Transverse colon (tissue), 4 donors: ENCODE measurements at places on chromosomes 12 and 14.

DNA sequence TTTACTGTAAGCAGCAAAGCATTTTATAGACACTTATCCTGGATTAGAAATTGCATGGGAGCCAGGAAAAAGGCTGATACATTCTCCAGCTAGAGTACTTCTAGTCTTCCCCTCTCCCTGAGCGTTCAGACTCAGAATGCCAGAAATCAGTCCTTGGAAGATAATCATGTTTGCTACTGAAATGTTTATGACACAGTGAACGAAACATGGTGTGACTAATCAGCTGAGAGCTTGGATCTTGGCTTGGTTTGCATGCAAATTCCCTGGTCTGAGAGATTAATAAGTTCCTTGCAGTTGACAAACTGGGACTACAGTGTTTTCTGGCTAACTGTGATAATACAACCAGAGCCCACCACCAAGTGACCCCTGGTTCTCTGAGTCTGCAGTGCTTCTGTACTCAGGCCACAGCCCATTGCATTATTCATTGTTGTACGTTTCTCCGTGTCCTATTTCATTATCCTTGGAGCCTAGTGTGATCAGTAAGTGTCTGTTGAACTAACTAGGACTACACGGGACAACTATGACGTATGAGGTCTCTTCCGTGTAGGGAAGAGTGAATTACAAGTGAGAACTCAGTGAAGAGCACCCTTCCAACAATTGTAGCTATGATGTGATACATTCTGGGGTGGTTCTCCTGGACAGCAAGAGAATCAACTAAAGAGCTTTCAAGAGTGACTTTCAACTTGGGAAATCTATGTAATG, 34.6 kb upstream of the EVL start:
- DNase-seq = no peak

- no peak for DNase-seq
These were observed 19.0 kb downstream of the C12orf76 start for GRCh38 chr12:110029290-110029815.

DNA sequence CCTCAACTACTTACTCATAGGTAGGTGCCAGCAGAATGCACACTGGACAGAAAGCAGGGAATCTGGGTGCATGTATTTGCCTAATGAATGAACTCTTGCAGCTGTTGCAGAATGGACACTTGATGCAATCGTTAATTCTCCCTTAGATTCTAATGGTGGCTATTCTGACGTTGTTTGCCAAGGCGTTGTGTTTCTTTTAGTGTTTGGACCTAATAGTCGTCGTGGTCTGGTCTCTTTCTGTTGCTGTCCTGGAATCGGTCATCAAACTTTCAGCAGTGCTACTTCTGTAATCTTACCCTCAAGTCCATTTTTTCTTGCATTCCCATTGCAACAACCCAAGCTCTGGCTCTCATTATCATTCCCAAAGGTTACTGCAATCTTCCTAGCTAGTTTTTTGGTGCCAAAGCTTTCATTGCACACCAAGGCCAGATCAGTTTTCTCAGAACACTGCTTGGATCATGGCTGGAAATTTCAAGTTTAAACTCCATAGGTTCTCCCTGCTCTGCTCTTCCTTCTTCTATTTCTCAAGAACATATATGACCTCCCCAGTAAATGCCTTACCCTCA, 31.3 kb downstream of the BMP4 start:
- DNase-seq = no peak

- no peak for DNase-seq
These were observed 69.3 kb downstream of the ELK3 start for GRCh38 chr12:96263449-96263902.

- DNase-seq = no peak
These were observed at the start of gene MDGA2 for GRCh38 chr14:47675466-47676314. Gene MDGA2, minus strand, starts transcription at chr14:47675605.

- no peak for DNase-seq
These were observed 60.0 kb upstream of the TRAF3 start for GRCh38 chr14:102717276-102717675.

DNA sequence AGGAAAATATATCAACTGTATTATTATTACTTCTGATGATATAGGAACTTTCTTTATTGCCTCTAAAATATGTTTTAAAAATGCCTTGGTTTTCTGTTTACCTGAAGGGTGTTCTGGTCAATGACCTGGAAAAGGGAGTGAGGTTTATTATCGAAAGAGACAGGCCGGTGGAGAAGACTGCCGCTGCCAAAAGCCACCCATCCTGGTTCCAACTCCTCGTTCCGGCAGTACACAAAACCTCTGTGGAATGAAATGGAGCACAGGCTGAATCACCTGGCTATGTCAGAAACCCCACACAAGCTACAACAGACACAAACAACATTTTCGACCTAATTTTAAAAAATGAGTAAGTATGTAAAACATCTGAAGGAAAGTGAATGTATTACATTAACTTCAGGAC, 73.6 kb downstream of the HECTD4 start:
- DNase-seq = no peak

DNA sequence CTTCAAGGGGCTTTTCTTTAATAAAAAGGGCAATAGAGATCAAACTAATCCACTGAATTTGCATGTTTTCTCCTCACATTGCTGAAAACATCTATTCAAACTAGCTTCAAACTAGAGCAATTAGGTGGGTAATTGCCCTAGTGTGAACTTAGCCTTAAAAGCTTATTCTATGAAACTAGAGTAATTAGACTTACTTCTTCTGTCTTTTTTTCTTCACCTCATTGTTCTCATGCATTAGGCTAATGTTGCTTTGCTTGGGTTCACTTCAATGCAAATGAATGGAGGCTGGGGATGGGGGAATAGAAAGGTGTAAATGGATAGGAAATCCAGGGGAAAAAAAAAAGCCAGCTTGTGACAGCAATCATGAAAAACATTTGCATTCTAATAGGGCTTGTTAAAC, 414.8 kb upstream of the LMO3 start:
- no peak for DNase-seq

GRCh38 chr14:44820230-44820964, 141.3 kb downstream of the KLHL28 start:
- DNase-seq = no peak

- DNase-seq = no peak
These were observed 14.0 kb downstream of the CEP83 start for GRCh38 chr12:94445662-94446061.

- DNase-seq = no peak
These were observed 3.9 kb downstream of the CEBPE start for GRCh38 chr14:23115039-23115731.

GRCh38 chr12:108634341-108634751, 652 bp upstream of the SELPLG start:
- DNase-seq = peak; percentile 55
